ENCODE measurements at places on chromosomes 1 and 21.
A peak's percentile ranks its signal among the peaks of the same experiment; 100 is the strongest.

DNA sequence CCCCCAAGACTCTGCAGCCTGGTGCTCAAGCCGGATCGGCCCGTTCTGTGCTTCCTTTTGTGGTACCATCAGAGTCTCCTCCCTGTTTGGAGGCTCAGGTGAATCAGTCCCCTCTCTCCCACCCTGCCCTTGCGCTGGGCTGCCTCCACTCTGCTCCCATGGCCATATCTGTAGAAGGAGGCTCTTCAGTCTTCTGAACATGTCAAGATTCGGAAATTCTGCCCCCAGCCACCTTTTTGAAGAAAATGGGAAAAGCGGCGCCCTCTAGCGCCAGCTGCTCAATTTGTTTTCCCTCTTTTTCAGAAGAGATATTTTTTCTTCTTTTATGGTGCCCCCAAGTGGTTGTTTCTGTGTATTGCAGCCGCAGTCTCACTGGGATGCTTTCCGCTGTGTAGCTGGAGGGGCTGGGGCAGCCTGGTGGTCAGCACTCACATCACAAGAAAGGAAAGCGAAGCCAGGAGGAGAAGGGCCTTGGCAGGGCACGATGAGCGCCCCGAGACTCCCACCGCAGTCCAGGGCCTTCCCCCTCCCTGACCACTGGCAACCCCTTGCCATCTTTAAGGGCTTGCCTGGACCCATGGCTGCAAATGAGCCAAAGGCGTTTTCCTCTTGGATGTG lies 58.4 kb upstream of the CACNA1E start:
- peak; percentile 74 for DNase-seq

GRCh38 chr1:32907435-32907834 lies 6.2 kb upstream of the TMEM54 start:
- peak; percentile 47 for DNase-seq

- no peak for DNase-seq
Measured at GRCh38 chr1:167158813-167159275, 61.8 kb upstream of the POU2F1 start.

DNA sequence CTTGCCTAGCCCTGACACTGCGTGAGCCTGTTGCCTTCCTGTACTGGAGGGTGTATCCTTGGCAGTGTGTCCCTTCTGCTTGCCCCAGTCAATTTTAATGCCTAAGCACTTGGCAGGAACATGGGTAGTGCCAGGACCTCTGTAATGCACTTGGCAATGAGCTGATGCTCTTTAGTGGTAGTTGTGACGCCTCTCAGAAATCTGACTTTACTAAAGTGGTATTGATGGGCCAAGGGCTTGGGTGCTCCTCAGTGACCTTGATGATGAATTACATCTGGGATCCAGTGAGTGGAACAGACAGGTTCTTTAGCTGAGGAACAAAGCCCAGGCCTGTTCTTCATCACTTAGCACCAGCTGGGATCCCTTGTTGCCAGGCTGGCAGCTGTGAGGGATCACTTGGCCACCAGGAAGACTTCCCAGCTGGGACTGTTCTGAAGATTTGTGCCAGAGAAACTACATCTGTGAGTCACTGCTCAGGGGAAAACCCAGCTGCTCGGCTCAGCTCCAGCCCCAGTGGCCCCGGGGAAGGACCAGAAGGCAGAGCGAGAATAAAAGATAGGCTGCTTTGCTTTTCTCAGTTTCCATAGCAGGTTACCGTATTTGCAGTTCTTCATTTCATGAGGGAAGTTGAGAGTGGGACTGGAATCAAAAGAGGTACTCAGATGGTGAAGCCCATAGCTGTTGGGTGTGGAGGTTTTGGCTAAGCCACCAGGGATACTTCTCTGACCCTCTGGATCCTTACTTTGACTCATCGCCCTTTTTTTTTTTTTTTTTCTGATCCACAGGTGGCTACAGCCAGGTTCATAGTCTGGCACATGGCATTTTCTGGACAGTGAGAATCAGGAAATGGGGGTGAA lies 28.5 kb upstream of the KCNA2 start:
- DNase-seq: peak; percentile 49

DNA sequence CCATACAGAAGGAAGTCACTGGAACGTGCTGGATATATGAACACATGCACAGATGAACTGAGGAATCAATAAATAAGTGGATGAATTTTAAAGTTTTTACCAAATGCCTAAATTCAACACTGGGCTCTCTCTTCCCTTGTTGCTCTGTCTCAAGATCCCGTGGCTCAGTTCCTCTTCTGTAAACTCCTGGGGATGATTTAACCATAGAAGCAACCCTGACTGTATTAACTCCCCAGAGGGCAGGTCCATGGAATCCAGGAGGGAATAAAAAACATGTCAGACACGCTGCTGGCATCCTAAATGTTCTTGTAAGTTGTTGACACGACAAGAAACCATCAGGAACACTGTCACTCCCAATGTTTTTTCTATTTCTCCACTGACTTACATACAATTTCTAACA lies 45.3 kb upstream of the GPR157 start:
- DNase-seq: no peak
